Activated CD4-positive, alpha-beta T cell treated with anti-CD3 and anti-CD28 coated beads, Interleukin-2, Interleukin-4, amounts not matched to agents 100 ng/mL and 50 ng/mL, durations not matched to agents 16 hours and 8 hours (primary cell): ENCODE measurements at places on chromosomes 7 and 10.

GRCh38 chr10:71643904-71644303, 75.7 kb downstream of the C10orf105 start:
- no peak for DNase-seq

GRCh38 chr10:53109320-53109719, 336.7 kb upstream of the MBL2 start:
- no peak for DNase-seq

DNA sequence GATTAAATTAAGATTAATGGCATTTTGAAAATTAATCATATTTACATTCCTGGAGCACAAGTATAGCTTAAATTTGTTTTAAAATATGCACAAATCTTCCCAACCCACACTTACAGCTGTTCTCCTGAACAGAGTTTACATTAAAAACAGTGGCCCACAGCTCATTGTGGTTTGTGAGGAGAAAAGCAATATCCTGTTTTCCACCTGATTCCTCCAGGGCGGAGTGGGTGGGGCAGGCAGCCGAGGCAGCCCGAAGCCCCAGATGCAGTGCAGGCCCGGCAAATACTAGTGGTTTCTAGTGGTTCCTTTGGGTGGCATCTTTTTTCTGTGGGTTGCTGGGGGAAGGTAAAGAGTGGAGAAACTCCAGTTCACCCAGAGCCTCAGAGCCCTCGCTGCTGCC, 280.8 kb downstream of the ARHGAP12 start:
- no peak for DNase-seq

DNA sequence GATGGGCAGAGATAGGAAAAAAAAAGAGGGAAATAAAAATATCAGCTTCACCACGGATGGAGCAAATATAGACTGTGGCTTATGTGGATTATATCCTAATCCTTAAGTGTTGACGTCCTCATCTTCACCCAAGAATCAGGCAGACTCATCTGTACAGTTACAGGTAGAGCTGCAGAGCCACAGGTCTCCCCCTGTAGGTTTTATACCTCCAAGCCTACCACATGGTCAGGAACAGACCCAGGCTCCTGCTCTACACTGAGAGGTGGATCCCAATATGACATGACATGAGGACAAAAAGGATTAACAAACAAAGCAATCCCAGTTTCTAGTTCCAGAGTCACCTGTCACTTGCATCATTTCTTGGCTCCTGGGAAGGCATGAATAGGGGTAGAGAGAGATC, 400.8 kb downstream of the SEMA3D start:
- DNase-seq: no peak

- DNase-seq: no peak
These were observed 232.8 kb downstream of the KCND2 start for GRCh38 chr7:120505770-120506169.

GRCh38 chr10:4312051-4312835, 513.8 kb upstream of the AKR1E2 start:
- no peak for DNase-seq

DNA sequence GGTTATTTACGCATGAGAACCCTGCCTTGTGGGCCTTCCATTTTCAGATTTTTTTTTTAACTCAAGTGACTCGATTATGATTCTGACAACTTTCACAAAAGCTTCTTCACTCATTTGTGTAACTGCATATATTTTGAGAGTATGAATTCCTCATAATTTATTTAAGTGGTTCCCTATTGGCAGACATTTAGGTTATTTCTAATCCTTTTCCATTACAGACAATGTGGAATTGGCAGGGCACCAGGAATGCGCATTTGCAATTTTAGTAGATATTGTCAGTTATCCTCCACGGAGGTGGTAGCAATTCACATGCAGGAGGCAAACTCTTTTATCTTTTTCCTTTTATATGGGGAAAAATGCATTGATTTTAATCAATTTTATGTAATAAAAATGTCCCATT, 2.5 kb downstream of the TMEM176B start:
- DNase-seq: no peak

DNA sequence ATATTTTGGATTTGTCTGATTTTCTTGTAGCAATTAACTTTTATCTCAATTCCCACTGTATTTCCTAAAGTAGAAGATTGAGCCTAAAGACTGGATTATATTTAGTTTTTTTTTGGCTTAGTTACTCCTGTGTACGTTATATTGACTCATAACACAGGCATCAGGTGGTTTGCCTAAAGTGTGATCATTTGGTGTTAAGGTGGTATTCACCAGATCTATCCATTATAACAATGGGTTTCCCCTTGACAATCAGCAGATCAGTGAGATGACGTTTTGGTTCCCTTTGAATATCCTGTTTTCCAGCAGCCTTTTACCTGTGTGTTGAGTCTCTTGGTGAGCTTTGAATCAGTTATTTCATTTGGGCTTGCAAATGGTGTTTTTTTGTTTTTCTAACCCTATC, 18.1 kb downstream of the MAPK8 start:
- no peak for DNase-seq

DNA sequence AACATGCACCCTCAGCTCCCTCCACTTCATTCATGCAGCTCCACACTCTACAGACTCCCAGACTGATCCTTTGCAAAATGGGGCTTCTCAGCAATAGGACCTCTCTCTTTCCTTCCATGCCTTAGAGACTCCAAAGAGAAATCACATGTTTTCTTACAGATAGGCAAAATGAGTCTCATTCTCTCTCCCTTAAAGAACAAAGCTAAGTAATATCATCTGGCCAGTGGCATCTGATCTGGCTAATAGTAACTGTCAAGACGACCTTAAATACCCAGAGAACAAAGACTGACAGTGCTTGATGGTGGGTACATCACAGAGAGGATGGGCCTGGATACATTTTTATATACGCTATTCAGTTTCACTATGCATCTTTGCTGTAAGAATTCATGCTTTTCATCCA, 43.1 kb upstream of the CALD1 start:
- no peak for DNase-seq

- DNase-seq: no peak
These were observed 31.3 kb downstream of the ANXA8 start for GRCh38 chr10:47452495-47453140.

DNA sequence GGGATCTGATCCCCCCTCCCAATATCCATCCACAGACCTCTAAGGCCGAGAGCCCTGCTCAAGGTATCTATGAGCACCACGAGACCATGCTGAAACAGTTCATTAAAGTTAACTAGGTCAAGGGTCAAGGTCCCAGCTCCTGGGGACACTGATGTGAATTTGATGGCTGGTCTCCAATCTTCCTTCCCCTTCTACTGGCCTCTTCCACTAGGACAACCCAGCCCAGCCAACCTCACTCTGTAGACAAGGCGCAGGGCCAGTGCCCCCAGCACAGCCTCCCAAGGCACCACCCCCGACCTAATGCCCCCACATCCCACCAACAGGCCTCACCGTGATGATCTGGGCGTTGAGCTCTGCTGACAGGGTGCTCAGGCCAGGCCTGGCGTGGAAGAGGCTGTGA, 15.6 kb downstream of the RRP12 start:
- no peak for DNase-seq

- no peak for DNase-seq
These were observed 178.1 kb upstream of the PPP2R2D start for GRCh38 chr10:131722525-131723264.

DNA sequence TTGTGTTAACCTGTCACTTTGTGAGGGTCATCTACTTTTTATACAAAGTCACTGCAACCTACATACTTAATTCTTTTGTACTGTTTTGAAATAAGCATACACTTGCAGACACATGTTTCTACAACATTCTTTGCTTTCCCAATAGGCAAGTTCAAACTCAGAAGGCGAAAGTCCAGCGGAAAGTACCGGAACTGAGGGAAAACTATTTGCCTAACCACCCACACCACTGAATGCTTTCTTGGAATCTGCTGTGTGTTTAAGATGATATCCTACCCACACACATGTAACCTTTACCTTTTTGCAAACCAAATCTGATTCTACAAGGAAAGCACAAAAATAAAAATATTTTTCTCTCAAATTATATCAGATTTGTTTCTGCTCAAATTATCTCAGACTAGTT, 139.4 kb upstream of the AGR3 start:
- no peak for DNase-seq

GRCh38 chr10:114684084-114684821, 26.2 kb upstream of the ABLIM1 start:
- no peak for DNase-seq

DNA sequence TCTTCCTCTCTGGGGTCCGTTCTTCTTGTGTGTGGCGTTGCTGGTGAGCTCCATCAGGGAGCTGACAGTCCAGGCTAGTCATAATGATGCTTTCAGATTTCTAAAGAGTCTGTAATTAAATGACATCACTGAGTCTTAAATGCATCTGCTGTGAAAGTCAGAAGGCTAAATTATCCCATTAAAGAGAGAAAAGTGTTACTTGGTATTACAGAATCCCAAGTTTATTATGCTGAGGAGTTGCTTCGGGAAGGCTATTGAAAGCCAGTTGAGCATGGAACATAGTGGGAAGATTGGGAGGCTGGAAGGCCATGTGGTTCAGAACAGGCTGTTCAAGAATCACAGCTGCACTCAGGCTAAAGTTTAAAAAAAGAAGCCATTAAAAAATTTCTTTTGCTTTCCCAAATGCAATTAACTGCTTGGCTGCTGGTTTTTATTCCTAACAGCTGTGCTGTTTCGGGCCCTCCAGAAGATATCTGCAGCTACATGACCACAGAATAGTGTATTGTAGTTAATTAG, 342.6 kb upstream of the LRGUK start:
- no peak for DNase-seq

GRCh38 chr7:29915481-29916215, 74.0 kb downstream of the SCRN1 start:
- no peak for DNase-seq

DNA sequence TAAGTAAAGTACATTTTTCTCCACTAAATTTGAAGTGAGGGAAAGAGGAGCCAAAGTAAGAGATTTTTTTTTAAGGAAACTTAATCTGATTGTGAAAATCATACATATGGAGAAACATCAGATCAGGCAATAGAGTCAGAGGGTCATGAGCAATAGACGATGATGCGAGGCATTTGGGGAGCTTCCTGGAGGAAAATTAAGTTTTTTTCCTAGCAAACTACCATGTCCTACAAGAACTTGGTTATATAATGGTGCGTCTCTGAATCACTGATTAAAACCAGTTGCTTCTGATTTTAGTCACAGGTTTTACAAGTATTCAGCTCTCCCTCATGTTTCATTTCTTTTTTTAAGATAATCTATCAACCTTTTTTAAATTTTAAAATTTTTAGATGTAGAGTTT, 52.1 kb upstream of the MTURN start:
- no peak for DNase-seq

GRCh38 chr7:56046721-56047445, 4.4 kb downstream of the PSPH start:
- no peak for DNase-seq

DNA sequence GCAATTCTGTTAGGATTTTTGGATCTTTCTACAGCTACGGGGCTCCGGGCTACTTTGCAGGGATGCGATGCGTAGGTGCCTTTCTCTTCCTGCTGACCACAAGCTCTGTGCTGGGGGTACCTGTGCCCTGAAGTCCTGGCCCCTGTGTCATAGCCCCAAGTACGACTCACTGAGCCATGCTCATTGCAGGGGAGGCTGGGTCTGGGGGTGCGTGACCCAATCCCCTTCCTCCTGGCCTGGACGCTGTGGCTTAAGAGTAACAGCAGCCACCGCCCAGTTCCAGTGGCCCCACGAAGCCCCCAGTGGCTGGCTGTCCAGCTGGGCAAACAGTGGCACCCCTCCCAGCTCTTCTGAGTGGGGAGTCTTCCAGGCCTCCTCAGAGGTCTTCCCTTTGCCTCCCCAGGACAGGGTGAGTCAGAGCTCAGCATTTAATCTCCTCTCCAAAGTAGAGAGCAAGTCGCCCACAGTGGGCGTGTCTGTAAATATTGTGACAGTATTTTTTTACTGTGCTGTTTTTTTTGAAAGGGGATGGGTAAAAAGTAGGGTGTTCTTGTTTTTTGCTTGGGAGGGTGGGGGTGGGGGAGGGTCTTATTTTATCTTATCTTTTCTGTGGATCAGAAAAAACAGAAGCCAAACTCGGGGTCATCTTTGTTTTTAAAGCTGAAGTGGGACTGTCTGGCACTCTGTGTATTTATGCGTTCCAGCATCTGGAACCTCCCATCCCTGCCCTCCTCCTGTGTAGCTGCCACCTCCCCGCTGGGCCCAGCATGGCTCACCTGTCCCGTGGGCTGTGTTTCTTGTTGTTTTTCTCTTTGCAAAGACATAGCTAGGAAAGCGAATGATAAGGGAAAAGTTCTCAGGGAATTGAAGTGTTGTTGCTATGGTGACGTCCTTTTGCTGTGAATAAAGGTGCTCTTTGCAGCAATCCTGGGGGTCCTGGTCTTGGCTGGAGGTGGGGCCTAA, 8.2 kb downstream of the LFNG start:
- peak; percentile 52 for DNase-seq

- DNase-seq: no peak
These were observed 8.7 kb upstream of the MYL7 start for GRCh38 chr7:44149571-44150465.

DNA sequence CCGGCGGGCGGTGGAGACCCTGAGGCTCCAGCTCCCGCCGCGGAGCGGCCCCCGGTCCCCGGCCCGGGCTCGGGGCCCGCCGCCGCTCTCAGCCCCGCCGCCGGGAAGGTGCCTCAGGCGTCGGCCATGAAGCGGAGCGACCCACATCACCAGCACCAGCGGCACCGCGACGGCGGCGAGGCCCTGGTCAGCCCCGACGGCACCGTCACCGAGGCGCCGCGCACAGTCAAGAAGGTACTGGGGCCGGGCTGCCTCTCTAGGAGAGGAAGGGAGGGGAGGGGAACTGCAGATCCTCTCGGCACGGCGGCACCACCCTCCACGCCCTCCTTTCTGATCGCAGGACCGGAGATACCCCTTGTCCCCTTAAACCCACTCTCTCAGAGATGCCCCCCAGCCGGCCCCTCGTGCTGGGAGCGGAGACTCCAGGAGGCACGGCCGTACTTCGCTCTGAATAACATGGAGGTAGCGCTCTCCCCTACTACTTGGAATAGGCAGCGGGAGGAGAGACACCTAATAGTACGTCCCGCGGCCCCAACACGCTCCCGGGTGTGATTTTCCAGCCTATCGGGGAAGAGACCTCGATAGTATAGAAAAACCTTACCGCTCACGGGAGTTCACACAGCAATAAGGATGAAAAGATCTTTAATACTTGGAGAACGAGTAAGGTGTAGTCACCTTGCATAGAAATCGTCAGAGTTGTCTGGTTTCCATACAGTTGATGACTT, 538 bp downstream of the AHCYL2 start:
- peak; percentile 52 for DNase-seq

DNA sequence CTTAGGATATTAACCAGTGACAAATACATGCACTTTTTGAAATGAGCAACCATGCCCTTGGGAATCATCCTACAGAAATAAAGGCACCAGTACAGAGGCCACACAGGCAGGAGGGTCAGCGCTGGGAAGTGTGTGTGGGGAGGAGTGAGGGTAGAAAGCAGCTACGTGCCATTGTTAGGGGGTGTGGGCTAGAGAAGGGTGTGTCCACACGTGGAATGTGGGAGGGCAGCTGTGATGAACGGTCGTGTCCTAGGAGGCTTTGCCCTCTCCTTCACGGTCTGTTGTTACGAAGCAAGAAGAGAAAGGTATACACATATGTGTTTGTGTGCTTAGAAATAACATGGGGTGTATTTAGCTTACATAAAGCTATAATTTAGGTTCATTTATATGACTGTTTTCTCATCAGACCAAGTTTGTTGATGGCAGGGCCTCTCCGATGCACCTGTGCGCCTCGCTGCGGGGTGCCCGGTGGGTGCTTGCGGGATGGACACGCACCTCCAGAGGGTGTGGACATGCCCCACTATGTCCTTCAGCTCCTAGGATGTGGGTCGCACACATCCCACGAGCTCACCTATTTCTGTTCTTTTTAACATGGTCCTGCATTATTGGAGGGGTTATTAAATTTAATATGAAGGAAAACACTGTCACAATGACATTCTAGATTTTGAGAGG, 16.9 kb upstream of the GET4 start:
- DNase-seq: no peak
